ENCODE measurements at places on chromosomes 6 and 20.

GRCh38 chr6:34791164-34791700, 651 bp upstream of the BLTP3A start:
- DNase-seq = peak; percentile 43

GRCh38 chr6:37481711-37482605, 17.7 kb downstream of the CCDC167 start:
- DNase-seq = no peak

GRCh38 chr6:116369964-116370759, 585 bp upstream of the DSE start:
- peak; percentile 57 for DNase-seq

DNA sequence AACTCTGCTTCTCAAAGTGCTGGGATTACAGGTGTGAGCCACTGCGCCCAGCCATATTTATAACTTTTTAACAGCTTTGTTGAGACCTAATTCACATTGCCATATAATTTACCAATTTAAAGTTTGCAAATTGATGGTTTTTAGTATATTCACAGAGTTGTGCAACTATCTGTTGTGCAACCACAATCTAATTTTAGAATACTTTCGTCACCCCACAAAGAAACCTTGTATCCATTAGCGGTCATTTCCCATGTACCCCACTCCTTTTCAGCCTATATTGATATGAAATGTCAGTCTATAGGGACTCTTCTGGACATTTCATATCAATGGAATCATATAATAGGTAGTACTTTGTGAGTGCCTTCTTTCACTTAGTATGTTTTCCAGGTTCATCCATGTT, 55.8 kb downstream of the FOXO3 start:
- DNase-seq = no peak

DNA sequence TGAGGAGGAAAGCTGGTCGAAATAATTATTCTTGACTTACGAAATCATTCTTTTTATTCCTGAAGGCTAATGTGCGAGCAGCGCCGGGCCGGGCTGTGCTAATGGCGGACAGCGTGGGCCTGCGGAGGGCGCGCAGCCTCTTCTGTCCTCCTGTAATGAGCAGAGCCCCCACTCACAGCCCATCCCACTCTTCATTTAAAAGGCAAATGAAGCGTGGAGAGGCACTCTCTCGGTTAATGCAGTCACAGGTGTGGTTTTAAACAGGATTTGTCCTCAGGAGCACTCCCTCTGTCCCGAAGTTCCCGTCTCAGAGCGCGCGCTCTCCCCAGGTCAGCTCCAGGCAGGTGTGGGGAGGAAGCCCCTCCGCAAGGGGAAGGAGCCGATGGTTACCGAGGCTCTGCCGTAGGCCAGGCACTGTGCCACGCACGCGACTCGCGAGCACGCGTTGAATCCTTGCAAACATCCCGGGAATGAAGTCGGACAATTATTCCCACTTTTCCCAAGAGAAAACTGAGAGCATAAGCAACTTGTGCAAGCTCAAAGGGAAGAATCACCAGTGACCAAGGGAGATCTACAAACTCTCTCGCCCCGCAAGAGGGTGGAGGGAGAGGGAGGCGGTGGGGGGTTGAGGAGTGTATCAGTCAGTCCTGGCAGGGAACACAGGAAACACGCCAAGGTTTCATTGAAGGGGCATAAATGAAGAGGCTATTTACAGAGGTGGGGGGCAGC, 35.5 kb upstream of the ZFAND3 start:
- DNase-seq = peak; percentile 31

DNA sequence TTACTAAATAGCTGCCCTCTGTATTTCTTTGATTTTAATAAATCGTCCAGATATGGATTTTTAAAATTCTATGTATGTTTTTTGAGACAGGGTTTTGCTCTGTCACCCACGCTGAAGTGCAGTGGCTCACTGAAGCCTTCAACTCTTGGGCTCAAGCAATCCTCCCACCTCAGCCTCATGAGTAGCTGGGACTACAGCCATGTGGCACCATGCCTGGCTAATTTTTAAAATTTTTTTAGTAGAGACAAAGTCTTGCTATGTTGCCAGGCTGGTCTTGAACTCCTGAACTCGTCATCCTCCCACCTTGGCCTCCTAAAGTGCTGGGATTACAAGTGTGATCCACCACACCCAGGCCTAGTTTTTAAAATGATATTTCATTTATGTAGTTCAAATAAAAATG, 47.4 kb upstream of the DDR1 start:
- no peak for DNase-seq

- DNase-seq = no peak
Observed at GRCh38 chr20:15506311-15506710, 1066.9 kb downstream of the KIF16B start.

DNA sequence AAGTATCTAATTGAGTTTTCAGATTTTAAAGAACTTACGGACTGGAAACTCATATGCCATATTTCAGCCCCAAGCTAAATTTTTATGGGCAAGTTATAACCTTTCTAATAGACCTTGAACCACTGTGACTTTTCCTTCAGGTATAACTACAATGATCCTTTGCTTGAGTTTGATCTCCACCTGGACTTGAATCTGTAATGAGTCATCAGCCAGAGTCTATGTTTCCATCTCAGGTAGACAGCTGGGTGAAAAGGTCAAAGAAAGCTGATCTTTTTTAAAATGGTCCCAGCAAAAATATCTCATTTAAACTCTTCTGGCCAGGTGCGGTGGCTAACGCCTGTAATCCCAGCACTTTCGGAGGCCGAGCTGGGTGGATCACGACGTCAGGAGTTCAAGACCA, 88.4 kb upstream of the SGK1 start:
- DNase-seq = no peak

- DNase-seq = no peak
Observed at GRCh38 chr20:24955045-24955444, 6.0 kb downstream of the CST7 start.

GRCh38 chr6:159194421-159194820, 25.2 kb downstream of the FNDC1 start:
- no peak for DNase-seq

GRCh38 chr20:9485614-9486340, 28.6 kb upstream of the LAMP5 start:
- no peak for DNase-seq

GRCh38 chr20:49563015-49563980, 4.6 kb downstream of the PTGIS start:
- no peak for DNase-seq
